ENCODE measurements at places on chromosomes 5 and 9.
A peak's percentile ranks its signal among the peaks of the same experiment; 100 is the strongest.

GRCh38 chr5:161138751-161139455, 286.9 kb upstream of the ATP10B start:
- DNase-seq = no peak

DNA sequence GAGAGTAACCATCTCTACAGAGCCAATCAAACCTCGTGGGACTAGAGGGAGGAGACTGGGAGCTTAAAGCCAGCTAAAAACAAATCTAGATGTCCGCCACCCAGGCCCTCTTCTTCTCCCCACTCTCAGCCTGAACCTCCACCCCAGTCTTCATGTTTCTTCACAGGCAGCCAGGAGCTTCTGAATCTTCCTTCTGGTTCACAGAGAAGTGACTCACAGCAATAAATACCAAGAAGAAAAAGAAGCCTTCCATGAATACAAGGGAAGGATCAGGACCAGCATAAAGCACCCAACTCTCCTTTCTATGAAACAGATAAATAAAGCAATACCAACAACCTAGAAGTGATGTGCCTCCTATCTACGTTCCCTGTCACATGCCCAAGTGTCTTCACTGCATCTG, 103.3 kb upstream of the SLIT3 start:
- DNase-seq = no peak

- DNase-seq = no peak
Observed at GRCh38 chr5:80912479-80912878, 47.7 kb upstream of the RASGRF2 start.

DNA sequence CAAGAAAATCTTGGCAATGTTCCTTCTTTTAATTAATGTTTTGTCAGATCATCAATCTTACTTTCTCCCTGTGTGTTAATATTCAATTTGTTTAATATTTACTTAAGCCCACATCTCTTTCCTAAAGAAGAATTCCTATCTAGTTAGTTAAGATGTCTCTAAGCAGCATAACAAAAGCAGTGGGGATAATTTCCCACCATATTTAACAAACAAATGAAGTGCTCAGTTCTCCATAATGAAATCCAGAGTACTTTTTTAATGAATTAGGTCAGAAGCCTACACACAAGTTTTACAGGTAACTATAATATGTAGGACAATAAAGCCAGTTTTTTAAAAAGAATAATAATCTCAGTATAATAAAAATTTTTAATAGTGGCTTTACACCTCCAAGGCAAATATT, 1918.8 kb downstream of the EFNA5 start:
- no peak for DNase-seq

GRCh38 chr9:81819859-81820546, 108.2 kb upstream of the SPATA31D4 start:
- no peak for DNase-seq

DNA sequence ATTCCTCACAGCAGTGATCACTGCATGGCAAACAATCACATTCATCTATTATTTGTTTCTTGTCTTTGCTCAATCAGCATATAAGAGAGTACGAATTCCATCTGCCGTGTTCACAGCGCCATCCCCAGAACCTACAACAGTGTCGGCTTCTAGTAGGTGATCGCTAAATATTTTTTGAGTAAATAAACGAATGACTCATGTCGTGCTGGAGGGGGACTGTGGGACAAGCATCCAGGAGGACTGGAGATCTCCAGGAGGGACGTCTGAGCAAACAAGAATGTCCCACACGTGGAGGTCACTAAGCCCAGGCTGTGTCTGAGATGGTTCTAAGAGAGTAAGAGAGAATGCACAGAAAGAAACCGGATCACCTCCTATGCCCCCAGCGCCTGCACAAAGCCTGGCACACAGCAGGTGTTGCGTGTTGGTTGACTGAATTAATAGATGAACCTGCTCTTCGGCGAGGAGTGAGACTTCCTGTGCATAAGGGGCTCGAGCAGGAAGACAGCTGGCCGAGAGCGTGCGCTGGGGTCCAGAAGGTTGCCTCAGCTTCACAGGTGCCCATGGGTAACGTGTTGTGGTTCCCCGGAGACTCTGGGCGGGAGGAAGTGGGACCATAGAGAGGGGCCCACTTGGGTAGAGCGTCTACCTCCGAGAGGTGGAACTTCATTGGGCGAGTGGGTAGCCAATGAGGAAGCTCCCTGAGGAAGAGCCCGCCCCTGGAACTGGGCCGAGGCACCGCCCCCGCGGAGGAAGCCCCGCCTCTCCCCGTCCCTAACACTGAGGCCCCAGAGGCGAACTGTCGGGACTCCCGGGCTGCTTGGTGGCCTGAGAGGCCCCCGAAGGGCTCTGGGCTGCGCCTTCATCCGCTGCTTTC, 193.0 kb downstream of the MELK start:
- peak; percentile 78 for DNase-seq

- no peak for DNase-seq
Observed at GRCh38 chr5:30725073-30725472, 468.4 kb upstream of the CDH6 start.

DNA sequence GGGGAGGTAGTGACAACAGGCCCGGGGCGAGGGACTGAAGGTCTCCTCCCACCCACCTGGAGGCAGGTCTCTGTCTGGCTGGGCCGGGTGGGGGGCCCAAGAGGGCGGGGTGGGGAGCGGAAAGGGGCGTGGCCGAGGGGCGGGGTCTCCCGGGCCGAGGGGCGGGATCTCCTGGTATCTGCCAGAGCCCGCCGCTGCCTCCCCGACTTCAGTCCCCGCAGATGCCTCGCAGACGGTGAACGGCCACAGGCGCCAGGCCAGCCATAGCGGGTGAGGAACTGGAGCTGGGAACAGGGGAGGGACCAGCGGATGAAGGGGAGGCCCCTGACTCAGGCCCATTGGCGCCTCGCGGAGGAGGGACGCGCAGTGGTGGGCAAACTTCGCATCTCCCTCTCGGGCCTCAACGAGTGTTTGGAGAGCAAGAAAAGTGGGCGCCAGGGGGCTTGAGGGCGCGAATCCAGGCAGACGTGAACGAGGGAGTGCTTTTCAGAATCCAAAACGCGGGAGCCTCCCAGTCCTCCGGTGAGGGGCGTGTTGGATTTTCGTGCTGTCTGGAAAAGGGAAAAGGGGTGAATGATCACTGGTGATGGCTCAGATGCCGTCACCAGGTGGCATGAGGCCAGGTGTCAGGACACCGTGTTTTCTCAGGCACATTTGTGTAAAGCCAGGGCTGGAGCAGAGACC, at the start of gene ADGRD2:
TSS of gene ADGRD2 (plus strand) at position 211 of the 684 bp plus-strand sequence. CDS start 1,216 bp downstream, outside the sequence.
- no peak for DNase-seq

GRCh38 chr5:157213527-157214243, 33.0 kb downstream of the ITK start:
- DNase-seq = no peak

GRCh38 chr5:87551911-87552310, 139.2 kb upstream of the CCNH start:
- no peak for DNase-seq

GRCh38 chr9:120289990-120290975, 289.7 kb downstream of the CDK5RAP2 start:
- no peak for DNase-seq

- no peak for DNase-seq
Observed at GRCh38 chr5:11301171-11301570, 540.1 kb upstream of the DAP start.

Data from hematopoietic multipotent progenitor cell treated with erythropoietin and hydrocortisone succinate and interleukin-3 and kit ligand, for 17 days (in vitro differentiated cells).